ENCODE measurements at places on chromosomes 1 and 21. TPM values are rescaled to one million over a fixed set of nuclear protein-coding genes. Genes with fewer than 3 reads are reported as not detected.

- no peak for DNase-seq
Measured at GRCh38 chr1:34425785-34426184, 249.1 kb downstream of the C1orf94 start.

CASZ1 gene
- 55.9 TPM for total RNA-seq

- no peak for DNase-seq
Measured at GRCh38 chr1:21616372-21616771, 52.8 kb downstream of the RAP1GAP start.

- DNase-seq, result no peak
Measured at GRCh38 chr1:164423136-164423535, 135.8 kb upstream of the PBX1 start.

GRCh38 chr1:150562446-150563339, 13.5 kb downstream of the ADAMTSL4 start:
- peak; percentile 89 for DNase-seq

CHIA gene
- total RNA-seq, result not detected

GRCh38 chr1:189217646-189218045, 1260.0 kb downstream of the BRINP3 start:
- no peak for DNase-seq

DNA sequence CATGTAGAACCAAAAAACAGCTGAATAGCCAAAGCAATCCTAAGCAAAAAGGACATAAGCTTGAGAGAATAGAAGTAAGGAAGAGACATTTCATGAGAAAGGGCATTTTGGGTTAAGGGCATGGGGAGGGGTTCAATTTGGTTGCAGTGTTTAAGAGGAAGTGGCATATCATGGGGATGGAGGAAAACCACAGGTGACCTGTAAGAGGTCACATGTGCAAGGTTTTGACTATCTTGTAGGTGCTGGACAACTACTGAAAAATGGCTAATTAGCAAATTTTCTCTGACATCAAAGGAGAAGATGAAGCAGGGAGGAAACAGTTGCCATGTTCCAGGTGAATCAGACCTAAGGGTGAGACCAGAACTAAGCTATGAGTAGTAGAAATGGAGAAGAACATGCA, 31.3 kb upstream of the ROR1 start:
- DNase-seq, result no peak

TNFAIP8L2 gene
- 4.8 TPM for total RNA-seq

GRCh38 chr1:30147188-30147587, 576.2 kb downstream of the MATN1 start:
- no peak for DNase-seq

- no peak for DNase-seq
Measured at GRCh38 chr1:201112173-201112731, at the start of gene CACNA1S. Gene CACNA1S, minus strand, starts transcription at chr1:201112426. Its CDS starts 87 bp downstream, at chr1:201112339.

- DNase-seq, result no peak
Measured at GRCh38 chr1:65330021-65330420, 20.7 kb downstream of the DNAJC6 start.

- DNase-seq, result no peak
Measured at GRCh38 chr1:43152866-43153265, 19.2 kb downstream of the EBNA1BP2 start.

- DNase-seq, result no peak
Measured at GRCh38 chr21:29378832-29379231, 80.1 kb downstream of the BACH1 start.

- peak; percentile 26 for DNase-seq
Measured at GRCh38 chr1:203769505-203770343, 4.7 kb downstream of the LAX1 start.

- DNase-seq, result no peak
Measured at GRCh38 chr1:60413091-60413490, 339.5 kb upstream of the C1orf87 start.

ITPKB gene
- 99.0 TPM for total RNA-seq

PSEN2 gene
- total RNA-seq, result 22.8 TPM

NPR1 gene
- not detected for total RNA-seq

DNA sequence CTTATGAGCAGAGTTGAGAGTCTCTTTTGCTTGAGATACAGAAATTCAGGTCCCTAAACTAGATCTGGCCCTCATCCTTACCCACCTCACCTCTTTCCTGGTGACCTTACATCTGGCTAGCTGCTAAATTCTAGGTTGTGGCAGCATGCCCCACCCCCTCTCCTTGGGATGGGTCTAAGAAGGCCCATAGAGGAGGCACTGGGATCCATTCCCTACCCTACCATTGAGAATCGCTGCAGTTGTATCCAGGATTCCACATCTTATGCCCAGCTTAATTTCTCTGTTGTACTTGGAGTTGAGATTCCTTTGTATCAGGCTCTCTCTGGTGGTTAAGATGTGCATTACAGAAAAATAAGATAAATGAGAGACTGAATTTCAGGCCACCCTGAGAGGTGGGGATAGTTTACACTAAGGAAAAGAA, 9.5 kb upstream of the TMEM39B start:
- DNase-seq, result no peak

DNA sequence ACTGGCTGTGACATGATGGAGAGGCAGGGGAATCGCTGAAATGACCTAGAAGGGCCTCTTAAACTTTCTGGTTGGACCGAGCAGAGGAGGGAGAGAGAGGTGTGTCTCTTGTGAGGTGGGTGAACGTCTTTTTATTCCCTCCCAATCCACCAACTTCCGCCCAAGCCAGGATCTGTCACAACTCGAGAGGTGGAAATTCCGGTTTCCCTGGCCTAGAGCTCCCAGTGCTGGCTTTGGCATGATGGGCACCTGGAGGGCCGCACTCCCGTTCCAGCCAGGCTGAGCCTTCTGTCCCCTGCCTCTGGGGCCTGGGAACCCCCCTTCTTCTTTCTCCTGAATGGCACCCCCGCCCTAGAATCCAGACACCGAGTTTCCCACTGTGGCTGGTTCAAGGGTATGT, at the start of gene SEMA4A:
TSS of gene SEMA4A (plus strand) at position 224 of the 400 bp plus-strand sequence. CDS start 994 bp downstream, outside the sequence.
- no peak for DNase-seq

SPRR2E gene
- total RNA-seq, result not detected

TCHH gene
- total RNA-seq, result not detected

DNA sequence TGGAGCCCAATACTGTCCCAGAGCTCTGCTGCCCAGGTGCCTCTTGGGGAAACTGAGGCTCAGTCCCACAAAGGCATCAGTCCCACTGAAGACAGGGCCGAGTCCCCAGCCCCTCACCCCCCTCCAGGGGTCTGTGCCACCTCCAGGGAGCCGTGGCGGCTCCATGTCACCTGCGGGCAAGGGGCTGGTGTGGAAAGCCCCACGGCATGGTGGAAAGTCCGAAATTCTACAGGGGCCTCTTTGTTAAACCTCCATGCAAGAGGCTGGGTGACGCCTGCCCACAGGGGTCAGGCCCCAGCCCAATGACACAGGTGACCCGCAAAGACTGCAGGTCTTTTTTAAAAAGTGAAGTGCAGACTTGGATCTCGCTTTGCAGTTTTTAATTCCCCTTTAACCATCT, 3.3 kb upstream of the AIRE start:
- no peak for DNase-seq

- DNase-seq, result no peak
Measured at GRCh38 chr1:59110271-59110670, 186.6 kb upstream of the FGGY start.

GRCh38 chr1:175802407-175803123, 59.2 kb upstream of the TNR start:
- no peak for DNase-seq

DNA sequence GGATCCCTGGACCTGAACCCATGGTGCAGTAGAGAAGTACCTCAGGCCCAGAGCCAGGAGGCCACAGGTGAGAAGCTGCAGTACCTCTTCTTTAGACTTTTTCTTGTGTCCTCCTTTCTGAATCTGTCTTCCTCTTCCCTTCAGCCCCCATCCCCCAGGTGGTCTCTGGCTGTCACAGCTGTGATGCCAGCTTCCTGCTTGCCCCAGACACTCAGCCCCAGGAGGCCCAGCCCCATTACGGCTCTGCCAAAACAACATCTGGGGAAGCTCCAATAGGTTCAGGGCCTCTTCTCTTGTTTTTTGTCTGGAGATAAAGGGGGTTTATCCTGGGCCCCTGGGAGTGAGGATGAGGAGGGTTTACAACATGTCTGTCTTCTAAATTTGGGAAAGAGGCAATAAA, 9.5 kb upstream of the BTG2 start:
- DNase-seq, result no peak

- DNase-seq, result no peak
Measured at GRCh38 chr1:84603941-84604830, 29.9 kb upstream of the CTBS start.

- no peak for DNase-seq
Measured at GRCh38 chr1:165162671-165163241, 193.8 kb downstream of the LMX1A start.

DNA sequence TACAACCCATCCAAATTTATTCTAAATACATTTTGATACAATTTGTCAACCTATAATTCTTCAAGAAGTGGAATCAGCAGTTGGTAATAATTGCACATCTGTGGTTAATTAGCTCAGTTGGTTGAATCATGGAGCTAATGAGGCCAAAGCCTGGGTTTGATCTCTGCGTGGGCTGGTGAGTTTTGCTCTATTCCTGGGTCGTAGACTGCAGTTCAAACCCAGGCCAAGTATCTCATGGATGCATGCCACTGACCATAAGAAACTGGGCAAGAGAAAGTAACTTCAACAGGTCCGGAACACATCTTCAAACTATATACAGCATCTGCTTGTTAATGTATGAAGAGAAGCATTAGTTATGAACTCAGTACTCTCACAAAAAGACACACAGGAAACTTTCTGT, 779.7 kb downstream of the USP25 start:
- no peak for DNase-seq

GRCh38 chr1:63073309-63074306, 248.8 kb upstream of the FOXD3 start:
- DNase-seq, result no peak

CD52 gene
- total RNA-seq, result 482 TPM

- no peak for DNase-seq
Measured at GRCh38 chr1:234530672-234531071, 51.7 kb upstream of the TARBP1 start.

GRCh38 chr21:42250422-42251403, 31.8 kb downstream of the ABCG1 start:
- no peak for DNase-seq

DNA sequence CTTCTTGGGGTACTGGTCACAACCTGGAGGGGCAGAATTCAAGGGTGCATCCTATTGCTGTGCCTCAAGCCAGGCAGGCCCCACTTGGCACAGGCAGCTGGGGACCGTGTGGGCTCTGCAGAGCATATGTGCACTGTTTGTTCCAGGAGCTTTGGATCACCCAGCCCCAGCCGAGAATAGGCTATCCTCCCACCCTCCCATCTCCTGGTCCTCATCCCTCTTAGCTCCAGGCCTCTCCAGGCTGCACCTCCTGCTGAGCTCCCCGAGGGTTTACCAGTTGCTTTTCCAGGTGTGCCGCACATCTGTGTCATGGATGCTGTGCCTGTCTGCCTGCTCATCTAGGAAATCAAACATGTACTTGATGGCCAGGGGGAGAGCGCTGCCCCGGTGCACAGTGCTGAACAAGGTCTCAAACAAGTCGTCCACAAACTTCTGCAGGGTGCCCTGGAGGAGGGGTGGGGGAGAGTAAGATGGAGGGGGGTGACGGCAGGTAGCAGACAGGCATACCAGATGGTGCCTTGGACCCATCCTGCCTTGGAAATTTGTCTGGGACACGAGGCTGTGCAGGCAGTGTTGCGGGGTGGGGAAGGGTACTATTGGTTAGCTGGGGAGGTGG, 120.5 kb upstream of the CD34 start:
- DNase-seq, result no peak

DCLRE1B gene
- 5.9 TPM for total RNA-seq

DNA sequence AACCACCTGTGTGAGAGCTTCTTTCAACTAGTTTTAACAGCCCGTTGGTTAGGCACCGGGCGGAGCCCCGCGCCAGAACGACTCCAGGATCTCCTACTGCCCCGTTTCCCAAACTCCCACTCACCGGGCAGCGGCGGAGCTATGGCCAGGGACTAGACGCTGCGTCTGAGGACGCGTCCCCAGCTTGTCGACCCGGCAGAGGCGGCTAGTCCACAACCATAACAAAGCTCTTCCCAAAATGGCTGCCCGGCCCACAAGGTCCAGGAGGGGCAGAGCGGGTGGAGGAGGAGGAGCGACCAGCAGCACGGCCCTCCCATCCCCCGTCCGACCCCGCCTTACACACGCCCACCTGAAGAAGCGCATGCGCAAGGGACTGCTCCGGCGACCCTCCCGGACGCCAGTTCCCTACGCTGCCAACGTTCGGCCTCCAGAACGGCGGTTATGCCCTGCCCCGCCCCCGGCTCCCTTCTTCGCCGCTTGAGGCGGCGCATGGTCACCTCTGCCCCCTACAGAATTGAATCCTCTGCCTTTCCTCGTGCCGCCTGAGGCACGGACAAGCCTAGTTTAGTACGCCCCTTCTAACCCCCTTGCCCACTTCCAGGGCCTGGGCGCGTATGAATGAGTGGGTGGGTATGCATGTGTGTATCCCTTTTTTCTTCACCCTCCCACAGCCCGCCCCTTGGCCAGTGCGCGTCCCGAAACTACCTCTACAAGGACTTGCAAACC, at the start of gene GPBP1L1:
TSS of gene GPBP1L1 (minus strand) at position 246 of the 726 bp plus-strand sequence. CDS start 27,446 bp downstream, outside the sequence.
- DNase-seq, result peak; percentile 98

OR10K1 gene
- total RNA-seq, result not detected

GRCh38 chr1:151733126-151733525, 11.8 kb downstream of the RIIAD1 start:
- DNase-seq, result no peak

MLLT11 gene
- 18.6 TPM for total RNA-seq

TCEA3 gene
- total RNA-seq, result 0.94 TPM

LRRC53 gene
- total RNA-seq, result not detected

DNA sequence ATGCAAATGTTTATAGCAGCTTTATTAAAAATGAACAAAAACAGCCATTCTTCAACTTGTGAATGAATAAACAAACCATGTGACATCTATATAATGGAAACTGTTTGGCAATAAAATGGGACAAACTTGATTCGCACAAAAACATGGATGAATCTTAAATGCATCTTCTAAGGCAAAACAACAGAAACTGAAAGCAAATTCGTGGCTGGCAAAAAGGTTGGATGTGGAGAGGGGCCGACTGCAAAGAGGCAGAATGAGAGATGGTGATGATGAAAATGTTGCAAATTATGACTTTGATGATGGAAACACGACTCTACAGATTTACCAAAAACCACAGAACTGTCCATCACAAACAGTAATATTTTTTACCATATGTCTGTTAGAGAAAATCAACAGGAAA, 327.0 kb upstream of the NR5A2 start:
- no peak for DNase-seq

- no peak for DNase-seq
Measured at GRCh38 chr1:84427250-84428188, 29.2 kb downstream of the DNASE2B start.

DNA sequence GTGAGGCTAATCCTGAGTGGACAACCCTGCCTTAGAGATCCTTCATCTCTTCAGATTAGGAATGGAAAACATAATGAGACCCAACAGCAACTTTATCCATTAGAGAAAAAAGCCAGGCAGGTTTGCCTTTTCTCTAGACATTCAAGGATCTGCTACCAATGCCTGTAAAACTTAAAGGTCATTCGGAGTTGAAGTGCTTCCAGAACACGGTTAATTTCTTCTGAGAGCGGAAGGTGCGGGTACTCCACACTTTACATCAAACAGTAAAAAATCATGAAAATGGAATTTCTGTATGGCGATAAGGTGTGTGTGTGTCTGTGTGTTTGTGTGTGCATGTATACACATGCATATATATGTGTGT, 65.2 kb upstream of the PRKACB start:
- no peak for DNase-seq
